ENCODE measurements at places on chromosomes 6 and 20.

DNA sequence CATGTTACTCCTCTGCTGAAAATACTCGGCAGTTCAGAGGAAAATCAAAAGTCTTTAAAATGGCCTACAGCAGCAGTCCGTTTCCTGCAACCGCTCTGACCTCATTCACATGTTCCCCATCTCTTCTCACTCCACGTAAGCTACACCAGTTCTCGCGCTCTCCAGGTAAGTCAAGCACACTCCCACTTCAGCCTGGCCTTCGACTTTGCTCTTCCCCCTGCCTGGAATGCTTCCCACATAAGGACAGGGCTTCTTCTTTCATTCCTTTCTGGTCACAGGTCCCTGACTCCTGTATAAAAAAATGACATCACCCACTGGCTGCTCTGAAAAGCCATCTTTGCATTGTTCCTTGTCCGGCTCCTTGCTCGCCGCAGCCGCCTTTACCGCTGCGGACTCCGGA, 42.7 kb downstream of the MGME1 start:
- no peak for DNase-seq

GRCh38 chr20:8946036-8946940, 122.6 kb upstream of the PLCB4 start:
- DNase-seq: no peak

- DNase-seq: peak; percentile 79
Observed at GRCh38 chr6:32087574-32088486, 21.3 kb downstream of the TNXB start.

DNA sequence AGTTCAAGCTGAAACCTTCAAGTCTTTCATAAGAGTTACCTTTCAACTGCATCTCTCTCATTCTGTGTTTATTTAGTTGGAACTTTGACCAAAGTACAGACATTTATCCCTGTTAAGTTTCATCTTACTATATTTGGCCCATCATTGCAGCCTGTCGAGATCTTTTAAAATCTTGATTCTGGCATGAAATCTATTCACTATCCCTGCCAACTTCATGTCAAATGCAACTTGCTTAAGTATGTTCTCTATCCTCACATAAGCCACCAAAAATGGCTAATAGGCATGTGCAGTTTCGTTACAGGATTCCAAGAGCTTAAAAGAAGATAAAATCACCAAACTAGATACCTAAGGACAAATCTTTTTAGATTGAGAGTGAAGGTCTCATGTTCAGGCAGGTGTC, 117.5 kb upstream of the KCNQ5 start:
- DNase-seq: no peak

DNA sequence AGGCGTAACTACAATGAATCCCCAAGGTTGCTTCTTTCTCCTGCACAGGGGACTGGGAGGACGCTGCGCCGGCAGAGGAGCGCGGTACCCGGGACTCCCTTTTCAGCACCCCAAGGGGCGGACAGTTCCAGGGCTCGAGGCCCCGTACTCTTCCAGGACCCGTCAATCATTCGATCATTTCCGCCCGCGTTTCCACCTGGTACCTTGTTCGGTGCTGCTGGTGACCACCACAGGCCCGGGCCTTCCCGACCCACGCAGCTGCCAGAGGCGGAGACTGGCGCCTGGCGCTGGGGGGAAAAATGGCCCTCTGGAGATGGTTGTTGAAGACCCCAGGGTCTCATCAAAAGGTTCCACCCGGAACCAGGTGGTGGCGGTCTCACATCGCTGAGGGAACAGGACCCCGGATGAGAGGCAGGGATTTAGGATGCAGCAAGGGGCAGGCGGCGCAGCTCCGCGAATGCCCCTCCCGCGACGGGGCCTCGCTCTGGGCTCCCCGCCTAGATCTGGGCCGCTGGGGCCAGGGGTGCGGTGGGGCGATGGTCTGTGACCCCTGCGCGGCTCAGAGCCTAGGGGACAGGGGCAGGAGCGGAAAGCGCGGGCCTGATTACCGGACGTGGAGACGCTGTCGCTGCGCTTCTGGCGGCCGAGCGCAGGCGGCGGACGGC, 744 bp downstream of the VSX1 start:
- peak; percentile 55 for DNase-seq

GRCh38 chr6:80618953-80619352, 512.5 kb downstream of the BCKDHB start:
- DNase-seq: no peak

DNA sequence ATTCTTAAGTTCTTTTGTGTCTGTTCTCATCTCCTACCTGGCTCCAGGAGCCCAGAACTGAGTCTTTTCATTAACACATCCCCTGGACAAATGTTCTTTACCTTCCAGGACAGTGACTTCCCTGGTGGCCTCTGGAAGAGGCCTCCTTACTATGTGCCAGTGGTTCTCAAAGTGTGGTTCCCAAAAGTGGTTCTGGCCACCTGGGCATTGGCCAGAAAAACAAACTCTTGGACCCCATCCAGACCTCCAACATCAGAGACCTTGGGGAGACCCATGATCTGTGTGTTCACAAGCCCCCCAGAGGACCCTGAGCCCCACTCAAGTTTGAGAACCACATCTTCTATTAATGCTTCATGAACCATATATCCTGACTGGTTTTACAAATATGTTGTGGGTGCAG, 7.2 kb upstream of the VSX1 start:
- no peak for DNase-seq

All from activated naive CD8-positive, alpha-beta T cell treated with anti-CD3 and anti-CD28 coated beads for 36 hours (primary cell).